ENCODE measurements at places on chromosomes 3 and 15.

DNA sequence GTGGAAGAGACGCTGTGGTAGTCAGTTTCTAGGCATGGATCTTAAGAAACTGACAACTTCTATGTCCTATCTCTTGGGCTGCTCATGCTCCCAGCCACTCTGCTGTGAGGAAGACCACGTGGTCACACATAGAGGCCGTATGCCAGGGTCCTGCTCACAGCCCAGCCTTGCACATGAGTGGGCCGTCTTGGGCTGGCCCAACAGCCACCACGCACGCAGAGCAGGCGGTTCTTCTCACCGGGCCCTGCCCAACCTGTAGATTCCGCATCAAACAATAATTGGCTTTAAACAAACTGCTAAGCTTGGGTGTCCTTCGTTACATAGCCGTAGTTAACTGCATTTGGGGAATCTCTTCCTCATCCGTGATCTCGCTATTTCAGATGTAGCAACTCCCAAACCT, 26.0 kb downstream of the SLC41A3 start:
- DNase-seq = no peak

DNA sequence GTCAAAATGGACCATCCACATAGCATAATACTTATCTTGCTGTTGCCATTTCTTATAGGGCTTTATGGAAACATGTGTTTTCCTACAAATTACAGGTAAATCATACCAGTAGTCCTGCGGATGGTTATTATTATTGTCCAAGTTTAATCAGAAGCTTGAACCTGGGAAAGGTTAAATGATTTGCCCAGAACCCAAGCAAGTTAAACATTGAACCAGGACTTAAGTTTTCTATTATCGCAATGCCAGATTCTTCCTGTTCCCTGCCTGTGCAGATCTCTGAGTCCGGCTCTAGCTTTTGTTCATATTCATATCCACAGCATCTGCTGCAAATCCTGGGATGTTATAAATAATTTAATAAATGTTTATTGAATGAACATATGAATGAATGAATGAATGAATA, 12.5 kb downstream of the LPP start:
- no peak for DNase-seq

GRCh38 chr3:132079147-132079546, 44.3 kb upstream of the CPNE4 start:
- no peak for DNase-seq

- no peak for DNase-seq
Measured at GRCh38 chr15:78104566-78105475, 12.5 kb downstream of the SH2D7 start.

DNA sequence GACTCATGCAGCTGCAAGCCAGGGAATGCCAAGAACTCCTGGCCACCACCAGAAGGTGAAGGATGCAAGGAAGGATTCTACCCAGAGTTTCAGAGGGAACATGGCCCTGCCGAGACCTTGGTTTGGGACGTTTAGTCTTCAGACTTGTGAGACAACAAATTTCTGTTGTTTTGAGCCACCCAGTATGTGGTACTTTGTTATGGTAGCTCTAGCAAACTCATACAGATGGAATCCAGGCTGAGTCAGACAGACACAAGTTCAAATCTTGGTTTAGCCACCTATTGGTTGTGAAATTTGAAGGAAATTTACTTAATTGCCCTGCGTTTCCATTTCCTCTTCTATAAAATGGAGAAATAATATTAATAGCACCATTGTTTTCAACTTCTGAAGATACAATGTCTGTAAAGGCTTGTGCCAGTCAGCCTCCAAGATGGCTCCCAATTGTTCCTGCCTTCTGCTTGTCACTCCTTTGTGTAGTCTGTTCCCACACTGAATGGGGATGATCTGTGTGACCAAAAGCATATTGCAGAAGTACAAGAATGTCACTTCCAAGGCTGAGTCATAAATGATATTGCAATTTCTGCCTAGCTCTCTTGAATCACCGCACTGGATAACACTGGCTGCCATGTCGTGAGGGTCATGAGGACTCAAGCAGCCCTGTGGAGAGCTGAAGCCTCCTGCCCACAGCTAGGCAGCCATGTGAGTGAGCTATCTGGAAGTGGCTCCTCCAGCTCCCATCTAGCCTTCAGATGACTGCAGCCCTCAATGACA, 223.5 kb upstream of the PROK2 start:
- DNase-seq = no peak

DNA sequence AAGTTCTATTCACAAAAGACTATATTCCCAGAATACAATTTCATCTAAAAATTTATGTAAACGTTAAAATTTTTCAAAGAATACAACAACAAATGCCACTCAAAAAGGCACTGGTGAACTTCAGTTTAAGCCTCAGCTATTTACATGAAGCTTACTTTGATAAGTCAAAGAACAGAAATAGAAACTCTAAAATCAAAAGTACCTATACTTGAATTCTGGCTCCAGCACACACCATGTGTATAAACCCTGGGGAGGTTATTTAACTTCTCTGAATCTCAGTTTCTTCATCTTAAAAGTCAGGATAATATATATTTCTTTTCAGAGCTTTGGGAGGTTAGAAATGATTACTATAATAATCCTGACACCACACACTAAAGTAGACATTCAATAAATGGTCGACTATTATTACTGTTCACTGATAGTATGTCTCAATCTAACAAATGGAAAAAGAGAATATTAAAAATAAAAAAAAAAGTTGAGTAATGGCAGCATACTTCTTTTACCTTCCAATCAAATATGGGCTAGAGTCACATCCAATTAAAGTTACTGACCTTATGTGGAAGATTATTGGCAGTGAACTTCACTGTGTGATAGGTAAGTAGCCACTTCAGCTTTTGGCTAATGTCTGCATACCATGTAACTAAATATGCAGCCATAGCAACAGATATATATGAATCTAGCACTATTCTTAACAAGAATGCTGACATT, 248.4 kb downstream of the ISL2 start:
- DNase-seq = no peak

GRCh38 chr3:59115364-59116232, 65.8 kb upstream of the CFAP20DC start:
- no peak for DNase-seq

- no peak for DNase-seq
Measured at GRCh38 chr15:53323191-53323590, 436.3 kb downstream of the WDR72 start.

GRCh38 chr15:78637776-78638435, 3.1 kb downstream of the CHRNB4 start:
- no peak for DNase-seq

DNA sequence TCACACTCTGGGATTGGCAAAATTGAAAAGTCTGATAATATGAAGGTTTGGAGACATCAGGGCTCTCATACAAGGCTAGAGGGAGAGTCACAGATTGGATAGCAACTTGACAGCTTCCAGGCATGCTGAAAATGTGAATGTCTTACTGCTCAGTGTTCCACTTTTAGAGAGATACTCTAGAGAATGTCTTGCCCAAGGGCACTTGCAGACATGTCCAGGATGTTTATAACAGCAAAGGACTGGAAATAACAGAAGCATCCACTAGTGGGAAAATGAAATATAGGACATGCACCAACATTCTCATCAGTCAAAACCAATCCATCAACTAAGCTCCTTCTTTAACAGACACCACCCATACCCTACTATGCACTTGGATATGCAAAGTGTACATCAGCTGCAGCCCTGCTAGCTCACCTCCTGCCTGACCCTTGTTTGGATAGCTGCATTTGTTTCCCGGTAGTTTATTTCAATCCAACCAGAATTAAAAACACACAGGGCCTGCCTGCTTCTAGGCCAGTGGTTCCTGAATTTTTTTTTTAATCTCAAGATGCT, 101.6 kb upstream of the ARHGEF3 start:
- no peak for DNase-seq

All from activated T-helper 1 cell treated with anti-CD3 and anti-CD28 coated beads, Interleukin-12 subunit alpha, Interleukin-12 subunit beta, Interleukin-2, Interleukin-4 antibody, amounts not matched to agents 30 ng/mL and 10 ng/mL and 1 ng/mL, durations not matched to agents 14 hours and 24 hours and 36 hours (primary cell).